Naive thymus-derived CD8-positive, alpha-beta T cell (primary cell): ENCODE measurements at places on chromosomes 12 and 14.
A peak's percentile ranks its signal among the peaks of the same experiment; 100 is the strongest.

GRCh38 chr14:94833633-94834032 is 63.7 kb upstream of the GSC start:
- DNase-seq, result no peak

- no peak for DNase-seq
Observed at GRCh38 chr12:45227316-45228067, 11.6 kb downstream of the ANO6 start.

- DNase-seq, result no peak
Observed at GRCh38 chr14:90661866-90662265, 154.4 kb downstream of the TTC7B start.

GRCh38 chr12:45732250-45732649 is 2.7 kb downstream of the ARID2 start:
- DNase-seq, result peak; percentile 37

- no peak for DNase-seq
Observed at GRCh38 chr12:12686472-12686871, 9.5 kb downstream of the GPR19 start.

DNA sequence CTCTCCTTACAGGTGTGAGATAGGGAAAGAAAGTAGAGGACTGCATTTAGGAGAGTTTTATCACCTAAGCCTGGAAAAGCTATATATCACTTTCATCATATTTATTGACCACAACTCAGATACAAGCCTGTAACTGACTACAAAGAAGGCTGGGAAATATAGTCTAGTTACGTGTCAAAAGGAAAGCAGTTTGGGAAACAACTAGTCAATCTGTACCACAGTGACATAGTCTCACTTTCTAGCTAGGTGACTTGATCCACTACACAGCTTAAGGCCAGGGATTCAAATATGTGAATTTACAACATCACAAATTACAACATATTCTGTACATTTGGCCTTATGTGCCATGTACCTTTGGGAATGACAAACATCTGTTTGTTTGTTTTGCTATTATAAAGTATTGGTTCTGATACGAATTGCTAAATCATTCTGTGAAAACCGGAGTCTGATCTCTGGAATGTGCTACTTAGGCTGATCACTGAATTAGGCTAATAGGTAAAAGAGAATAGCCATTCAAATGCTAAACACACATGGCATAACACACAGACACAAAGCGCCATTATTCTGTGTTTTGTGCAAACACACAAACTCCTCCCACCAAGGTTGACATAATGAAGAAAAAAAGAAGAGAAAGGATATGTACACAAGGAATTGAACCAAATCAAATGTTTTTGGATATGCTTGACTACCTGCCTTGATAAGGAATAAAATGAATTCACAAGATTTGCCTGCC is 279.8 kb downstream of the DUSP6 start:
- no peak for DNase-seq

- DNase-seq, result no peak
Observed at GRCh38 chr14:47675466-47676314, at the start of gene MDGA2. MDGA2 (minus strand) TSS chr14:47675605.

DNA sequence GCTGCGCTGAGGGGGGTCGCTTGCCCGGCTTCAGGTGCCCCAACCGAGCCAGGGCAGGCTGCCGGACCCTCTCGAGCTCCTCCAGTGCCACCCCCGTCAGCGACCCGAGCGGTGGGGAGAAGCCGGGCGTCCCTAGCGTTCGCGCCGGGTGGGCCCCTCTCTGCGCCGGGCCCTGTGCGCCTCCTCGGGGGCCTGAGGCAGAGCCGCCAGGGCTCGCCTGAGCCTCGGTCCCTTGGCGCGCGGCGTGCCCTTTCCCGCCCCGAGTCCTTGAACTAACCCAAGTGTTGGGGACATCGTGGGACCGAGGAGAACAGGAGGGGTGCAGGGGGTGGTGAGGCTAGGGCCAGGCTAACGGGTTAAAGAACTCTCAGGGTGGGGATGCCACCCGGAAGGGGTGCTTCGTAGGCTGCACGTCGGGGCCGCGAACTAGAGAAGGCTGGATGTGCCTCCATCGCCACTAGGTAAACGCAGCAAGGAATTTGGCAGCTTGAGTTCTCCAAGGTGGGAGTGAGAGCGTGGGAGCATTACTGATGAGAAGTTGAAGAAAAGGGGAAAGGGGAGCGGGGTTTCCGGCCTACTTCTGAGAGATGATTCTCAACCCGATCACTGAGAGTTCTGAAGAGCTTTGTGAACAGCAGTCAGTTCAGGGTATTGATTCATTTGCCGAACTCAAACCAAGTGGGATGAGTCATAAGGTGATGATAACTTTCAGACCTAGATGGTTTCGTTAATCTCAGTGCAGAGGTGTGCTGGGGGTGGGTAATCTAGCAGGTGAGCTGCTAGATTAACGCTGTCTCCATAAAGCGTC is 618 bp downstream of the RNF34 start:
- peak; percentile 51 for DNase-seq

- no peak for DNase-seq
Observed at GRCh38 chr12:100427078-100427477, 46.6 kb upstream of the NR1H4 start.

DNA sequence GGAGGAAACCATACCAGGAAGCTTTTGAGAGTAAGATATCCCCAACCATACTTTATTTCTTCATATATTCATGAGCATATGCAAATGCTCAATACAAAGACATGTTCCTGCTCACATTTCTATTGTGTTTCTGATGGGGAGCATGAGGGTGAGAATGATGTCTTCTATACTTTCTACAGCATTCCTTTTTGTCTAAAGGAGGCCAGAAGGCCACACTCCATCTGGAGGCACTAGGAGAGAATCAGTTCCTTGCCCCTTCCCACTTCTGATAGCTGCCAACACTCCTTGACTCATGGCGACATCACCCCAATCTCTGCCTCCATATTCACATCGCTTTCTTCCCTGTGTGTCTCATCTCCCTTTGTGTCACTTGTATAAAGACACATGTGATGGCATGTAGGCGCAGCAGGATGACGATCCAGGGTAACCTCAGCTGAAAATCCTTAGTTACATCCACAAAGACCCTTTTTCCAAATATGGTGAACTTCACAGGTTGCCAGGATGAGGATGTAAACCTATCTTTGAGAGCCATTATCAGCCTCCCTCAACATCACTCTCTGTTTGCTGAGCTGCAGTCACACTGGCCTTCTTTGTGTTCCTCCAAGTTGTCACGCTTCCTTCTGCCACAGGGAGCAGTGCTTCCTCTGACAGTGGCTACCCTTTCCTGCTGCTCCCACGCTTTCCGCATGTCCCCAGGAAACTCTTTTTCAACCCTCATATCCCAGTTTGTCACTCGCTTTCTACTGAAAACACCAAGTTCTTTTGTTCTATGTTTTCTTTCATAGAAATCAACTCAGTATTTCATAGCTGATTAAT is 96.9 kb downstream of the STXBP6 start:
- no peak for DNase-seq

DNA sequence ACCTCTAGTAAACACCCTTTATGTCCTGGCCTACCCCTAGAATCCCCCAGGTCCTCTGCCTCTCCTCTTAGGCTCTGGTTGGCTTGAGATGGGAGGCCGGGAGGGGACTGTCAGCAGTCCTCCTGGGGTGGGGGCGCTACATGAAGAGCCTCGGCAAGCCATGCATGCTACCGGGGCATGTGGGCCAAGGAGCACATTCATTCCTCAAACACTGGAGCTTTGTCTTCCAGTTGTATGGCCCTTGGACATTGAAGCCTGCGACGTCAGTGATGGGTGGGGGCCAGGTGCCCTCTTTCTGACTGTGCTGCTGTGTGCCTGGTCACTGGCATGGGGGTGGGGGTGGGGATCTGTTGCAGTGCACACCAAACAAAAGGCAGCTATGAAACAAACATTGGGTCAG is 15.8 kb upstream of the CELA1 start:
- DNase-seq, result no peak

- no peak for DNase-seq
Observed at GRCh38 chr12:44833561-44833960, 42.6 kb downstream of the NELL2 start.

GRCh38 chr14:51182131-51182565 is 57.9 kb upstream of the TMX1 start:
- no peak for DNase-seq

DNA sequence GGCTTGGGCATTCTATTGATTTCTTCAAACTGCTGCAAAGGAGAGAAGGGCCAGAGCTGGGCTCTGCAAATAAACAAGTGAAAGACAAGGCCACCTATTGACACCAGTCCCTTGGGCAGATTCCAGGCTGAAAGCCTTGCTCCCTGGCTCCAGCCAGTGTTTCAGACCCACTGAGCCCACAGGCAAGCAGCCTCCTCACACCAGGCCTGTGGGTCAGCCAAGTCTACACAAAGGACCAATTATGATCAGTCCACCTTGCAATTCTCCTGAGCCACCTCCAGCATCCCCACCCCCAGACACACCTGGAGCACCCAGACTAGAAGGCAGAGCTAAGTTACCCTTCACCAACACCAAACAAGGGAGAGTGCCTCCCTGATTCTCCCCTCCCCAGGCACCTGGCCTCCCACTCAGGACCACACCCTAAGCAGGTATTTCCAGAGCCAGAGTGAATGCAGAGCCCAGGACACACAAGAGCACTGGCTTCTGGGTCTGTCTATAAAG is 13.8 kb downstream of the ACTN1 start:
- DNase-seq, result no peak

GRCh38 chr14:90072350-90072749 is 10.6 kb downstream of the KCNK13 start:
- DNase-seq, result no peak

- DNase-seq, result no peak
Observed at GRCh38 chr12:124519746-124520145, 47.7 kb downstream of the NCOR2 start.

- no peak for DNase-seq
Observed at GRCh38 chr14:61564618-61565091, 130.7 kb upstream of the HIF1A start.

GRCh38 chr12:76462668-76463224 is 96.8 kb downstream of the OSBPL8 start:
- DNase-seq, result no peak

DNA sequence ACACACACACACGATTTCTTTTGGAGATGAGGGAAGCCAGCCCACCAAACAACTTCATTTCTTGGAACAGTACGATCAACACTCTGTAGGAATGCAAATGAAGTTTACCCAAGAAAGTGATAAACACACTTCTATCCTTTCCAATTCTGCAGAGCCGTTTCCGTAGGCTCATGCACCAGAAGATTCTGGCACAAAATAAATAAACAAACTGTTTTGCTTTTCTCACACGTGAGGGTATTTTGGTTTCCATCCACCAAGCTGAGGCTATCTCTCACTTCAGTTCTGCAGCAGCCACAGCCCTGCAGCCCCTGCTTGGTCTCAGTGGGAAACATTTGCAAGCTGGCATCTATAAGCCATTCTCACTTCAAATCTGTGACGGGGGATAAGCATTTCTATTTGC is 15.3 kb upstream of the TSPAN11 start:
- no peak for DNase-seq

DNA sequence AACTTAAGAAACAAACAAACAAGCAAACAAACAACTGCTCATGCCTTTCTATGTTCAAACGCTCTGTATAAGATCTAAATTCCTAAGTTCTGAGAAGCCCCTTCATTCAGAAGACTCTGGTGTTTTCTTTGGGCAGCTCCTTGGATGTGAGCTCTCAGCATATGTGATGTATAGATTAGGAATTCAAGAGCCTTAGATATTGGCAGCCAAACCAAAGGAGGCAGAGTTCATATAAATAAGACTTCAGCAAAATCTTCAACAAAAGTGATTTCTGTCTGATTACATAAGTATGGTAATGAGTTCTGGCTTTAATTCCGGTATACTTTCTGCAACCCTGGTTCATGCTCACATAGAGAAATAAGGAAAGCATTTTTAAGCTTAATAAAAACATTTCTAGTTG is 145.6 kb downstream of the DYRK2 start:
- DNase-seq, result no peak

- DNase-seq, result no peak
Observed at GRCh38 chr12:114741940-114742339, 58.0 kb upstream of the TBX3 start.

- no peak for DNase-seq
Observed at GRCh38 chr12:100995771-100996170, 201.2 kb downstream of the ANO4 start.

DNA sequence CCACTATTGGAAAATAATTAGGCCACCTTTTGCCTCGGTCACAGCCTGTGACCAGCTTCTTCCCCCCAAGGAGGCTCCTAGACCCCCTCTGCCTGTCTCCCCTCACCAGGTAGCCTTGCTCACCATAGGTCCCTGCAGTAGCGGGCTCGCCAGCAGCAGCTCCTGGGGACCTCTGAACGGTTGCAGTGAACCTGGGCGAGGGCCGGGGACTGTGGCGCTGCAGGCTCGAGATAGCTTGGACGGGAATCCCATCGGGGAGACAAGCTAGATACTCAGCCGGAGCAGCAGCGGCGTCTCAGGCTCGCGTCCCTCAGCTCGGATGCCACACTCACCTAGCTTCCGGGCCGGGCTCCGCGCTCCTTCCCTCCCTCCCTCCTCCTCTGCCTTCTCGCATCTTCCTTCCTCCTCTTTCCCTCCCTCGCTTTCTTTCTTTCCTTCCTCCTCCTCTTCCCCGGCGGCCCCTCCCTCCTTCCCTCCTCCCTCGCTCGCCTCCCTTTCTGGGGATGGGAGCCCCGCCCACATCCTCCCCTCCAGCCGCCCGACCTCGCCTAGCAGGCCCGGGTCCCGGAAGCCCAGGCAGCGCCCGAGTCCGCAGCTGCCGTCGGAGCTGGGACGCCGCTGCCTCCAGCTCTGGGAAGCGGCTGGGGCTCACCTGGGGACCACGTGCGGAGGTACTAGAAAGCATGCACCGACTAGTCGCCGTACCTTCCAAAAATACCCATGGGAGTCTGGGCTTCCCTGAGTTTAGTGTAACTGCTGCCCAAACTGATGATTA is at the start of gene BMP4:
Gene BMP4, minus strand, starts transcription at position 399 of the 775 bp plus-strand sequence. CDS start 4,603 bp downstream, outside the sequence.
- no peak for DNase-seq

- DNase-seq, result no peak
Observed at GRCh38 chr14:77554816-77555599, 56.4 kb upstream of the ISM2 start.

DNA sequence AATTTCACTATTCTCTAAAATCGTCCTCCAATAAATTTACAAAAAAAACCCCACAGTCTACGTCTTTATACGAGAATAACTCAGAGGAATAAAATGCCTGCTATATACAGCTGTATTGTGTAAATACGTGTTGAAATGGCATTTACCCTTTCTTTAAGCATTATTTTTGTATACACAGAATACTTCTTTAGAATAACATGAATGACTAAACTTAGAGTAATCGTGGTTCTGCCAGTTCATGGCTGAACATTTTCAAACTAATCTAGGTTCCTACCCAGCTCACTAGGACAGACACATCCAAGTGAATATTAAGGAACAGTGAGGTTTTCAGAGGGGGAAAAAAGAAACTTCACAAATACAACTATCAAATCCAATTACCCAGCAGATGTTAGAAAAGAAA is 24.6 kb downstream of the DICER1 start:
- no peak for DNase-seq
